ENCODE measurements at places on chromosomes 3 and 15.

- no peaks in the 10 kb centered on the region for H3K27me3 ChIP-seq
- DNase-seq, result no peak
- H3K27ac ChIP-seq, result no peak overlapping the region
- H3K4me3 ChIP-seq, result no peak overlapping the region
- no peaks in the 10 kb centered on the region for H3K36me3 ChIP-seq
Observed at GRCh38 chr3:4574426-4574965, 81.3 kb downstream of the ITPR1 start.

DNA sequence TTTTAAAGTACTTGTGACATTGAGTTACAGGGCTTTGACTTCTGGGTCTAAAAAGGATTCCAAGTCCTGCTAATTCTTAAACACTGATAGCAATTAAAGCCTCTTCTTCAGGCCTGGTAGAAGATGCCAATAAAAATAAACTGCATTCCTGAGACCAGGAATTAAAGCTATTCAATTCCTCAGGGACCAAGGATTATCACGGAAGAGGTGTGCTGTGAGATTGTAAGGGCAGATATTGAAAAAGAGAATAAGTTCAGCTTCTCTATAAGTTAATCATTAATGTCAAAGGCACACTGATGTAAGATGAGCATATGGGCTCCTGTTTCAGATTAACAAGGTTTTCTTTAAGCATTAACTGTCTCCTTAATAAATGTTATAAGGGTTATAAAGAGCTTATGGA is 611.3 kb downstream of the SI start:
- no peaks in the 10 kb centered on the region for H3K4me1 ChIP-seq
- H3K27me3 ChIP-seq, result no peaks in the 10 kb centered on the region
- H3K4me3 ChIP-seq, result no peak overlapping the region
- DNase-seq, result no peak
- no peaks in the 10 kb centered on the region for H3K36me3 ChIP-seq

DNA sequence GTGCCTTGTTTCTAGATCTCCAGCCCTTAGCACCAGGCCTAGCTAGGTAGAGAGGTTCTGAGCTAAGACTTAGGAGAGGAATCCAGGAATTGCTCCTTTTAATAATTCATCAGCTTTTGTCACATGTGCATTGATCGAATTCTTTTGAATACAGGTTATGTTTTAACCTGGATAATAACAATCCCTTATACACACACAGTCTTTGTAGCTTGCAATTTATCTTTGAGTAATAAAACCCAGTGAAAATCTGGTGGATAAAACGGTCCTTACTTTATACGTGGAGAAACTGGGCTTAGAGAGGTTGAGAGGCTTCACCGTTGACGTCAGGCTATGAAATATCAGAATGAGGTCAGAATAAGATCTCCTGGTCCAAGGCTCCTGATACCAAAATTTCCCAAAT is 7.2 kb upstream of the SCN10A start:
- H3K36me3 ChIP-seq, result no peaks in the 10 kb centered on the region
- no peak for DNase-seq
- no peaks in the 10 kb centered on the region for H3K4me1 ChIP-seq
- no peaks in the 10 kb centered on the region for H3K27me3 ChIP-seq

DNA sequence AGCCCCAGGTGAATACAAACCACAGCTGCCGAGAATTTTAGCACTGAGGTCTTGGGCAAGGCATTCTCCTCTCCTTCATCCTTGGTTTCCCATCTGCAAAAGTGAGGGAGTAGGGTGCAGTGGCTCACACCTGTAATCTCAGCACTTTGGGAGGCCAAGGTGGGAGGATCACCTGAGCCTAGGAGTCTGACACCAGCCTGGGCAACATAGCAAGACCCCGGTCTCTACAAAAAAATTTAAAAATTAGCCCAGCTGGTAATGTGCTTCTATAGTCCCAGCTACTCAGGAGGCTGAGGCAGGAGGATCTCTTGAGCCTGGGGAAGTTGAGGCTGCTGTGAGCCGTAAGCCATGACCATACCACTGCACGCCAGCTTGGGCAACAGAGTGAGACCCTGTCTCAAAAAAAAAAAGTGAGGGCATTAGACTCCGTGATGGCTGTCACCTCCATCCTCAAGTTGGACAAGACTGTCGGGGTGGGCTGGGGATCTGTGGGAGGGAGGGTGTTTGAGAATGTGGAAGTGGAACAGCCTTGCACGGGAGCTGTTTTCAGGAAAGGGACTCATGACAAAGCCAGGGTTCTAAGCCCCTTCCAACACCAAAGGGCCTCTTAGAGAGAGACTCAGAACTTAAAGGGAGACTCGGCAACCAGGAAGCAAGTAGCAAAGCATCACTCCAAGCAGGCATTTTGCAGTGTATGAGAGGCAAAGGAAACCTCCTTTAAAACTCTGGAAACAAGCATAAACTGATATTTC is 46.0 kb upstream of the FURIN start:
- no peaks in the 10 kb centered on the region for H3K36me3 ChIP-seq
- H3K4me3 ChIP-seq, result no peak overlapping the region
- H3K27ac ChIP-seq, result no peak overlapping the region
- H3K4me1 ChIP-seq, result no peaks in the 10 kb centered on the region
- no peak for DNase-seq

DNA sequence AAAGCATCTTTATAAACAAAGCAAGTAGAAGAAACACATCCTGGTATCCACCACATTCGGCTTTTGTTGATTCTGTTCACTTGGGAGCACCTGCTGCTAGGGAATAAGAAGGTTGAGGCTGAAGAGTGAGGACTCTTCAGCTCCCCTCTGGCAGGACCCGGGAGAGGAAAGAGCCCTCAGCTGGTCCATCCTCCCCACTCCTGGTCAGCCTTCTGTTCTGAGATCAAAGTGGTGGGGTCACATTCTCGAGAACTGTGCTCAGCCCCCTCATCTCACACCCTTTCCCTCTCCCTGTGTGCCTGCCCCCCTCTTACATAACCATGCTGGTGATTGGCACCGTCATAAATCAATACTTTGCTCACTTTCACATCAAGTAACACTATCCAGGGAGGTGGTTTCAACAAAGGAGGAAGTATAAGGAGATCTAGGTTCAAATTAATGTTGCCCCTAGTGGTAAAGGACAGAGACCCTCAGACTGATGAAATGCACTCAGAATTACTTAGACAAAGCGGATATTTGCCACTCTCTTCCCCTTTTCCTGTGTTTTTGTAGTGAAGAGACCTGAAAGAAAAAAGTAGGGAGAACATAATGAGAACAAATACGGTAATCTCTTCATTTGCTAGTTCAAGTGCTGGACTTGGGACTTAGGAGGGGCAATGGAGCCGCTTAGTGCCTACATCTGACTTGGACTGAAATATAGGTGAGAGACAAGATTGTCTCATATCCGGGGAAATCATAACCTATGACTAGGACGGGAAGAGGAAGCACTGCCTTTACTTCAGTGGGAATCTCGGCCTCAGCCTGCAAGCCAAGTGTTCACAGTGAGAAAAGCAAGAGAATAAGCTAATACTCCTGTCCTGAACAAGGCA is at the start of gene NR1I2:
Gene NR1I2, plus strand, starts transcription at position 772 of the 869 bp plus-strand sequence.
- no peak within 1 kb of the TSS for H3K4me3 ChIP-seq
- no peaks in the 10 kb centered on the region for H3K4me1 ChIP-seq
- H3K36me3 ChIP-seq, result no peaks in the 10 kb centered on the region

GRCh38 chr3:158991146-158991705 is 189.4 kb downstream of the MFSD1 start:
- H3K4me1 ChIP-seq, result no peaks in the 10 kb centered on the region
- no peaks in the 10 kb centered on the region for H3K27me3 ChIP-seq
- H3K36me3 ChIP-seq, result no peaks in the 10 kb centered on the region
- no peak overlapping the region for H3K27ac ChIP-seq
- H3K4me3 ChIP-seq, result no peak overlapping the region

DNA sequence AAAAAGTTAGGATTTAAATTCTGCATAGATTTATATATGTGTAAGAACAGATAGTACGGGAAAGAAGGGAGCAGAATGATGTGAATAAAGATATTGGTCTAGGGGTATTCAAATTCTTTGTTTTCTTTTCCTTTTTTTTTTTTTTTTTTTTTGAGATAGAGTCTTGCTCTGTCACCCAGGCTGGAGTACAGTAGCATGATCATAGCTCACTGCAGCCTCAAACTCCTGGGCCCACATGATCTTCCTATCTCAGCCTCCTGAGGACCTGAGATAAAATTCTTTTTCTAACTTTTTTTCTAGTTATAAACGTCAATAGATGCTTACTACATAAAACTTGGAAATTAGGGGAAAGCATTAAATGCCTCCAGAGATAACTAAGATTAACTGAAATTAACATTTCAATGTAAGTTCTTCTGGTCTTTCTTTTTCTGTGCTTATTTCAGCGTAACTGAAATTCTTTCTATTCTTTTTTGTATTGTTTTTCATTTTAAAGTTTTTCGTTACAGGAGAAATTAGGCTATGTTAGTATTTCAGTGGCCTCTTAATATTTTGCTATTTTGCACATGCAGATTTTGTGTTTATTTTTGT is 29.2 kb downstream of the UBE2Q2 start:
- H3K4me3 ChIP-seq, result no peak overlapping the region
- H3K27me3 ChIP-seq, result no peaks in the 10 kb centered on the region
- no peak for DNase-seq
- no peak overlapping the region for H3K27ac ChIP-seq

DNA sequence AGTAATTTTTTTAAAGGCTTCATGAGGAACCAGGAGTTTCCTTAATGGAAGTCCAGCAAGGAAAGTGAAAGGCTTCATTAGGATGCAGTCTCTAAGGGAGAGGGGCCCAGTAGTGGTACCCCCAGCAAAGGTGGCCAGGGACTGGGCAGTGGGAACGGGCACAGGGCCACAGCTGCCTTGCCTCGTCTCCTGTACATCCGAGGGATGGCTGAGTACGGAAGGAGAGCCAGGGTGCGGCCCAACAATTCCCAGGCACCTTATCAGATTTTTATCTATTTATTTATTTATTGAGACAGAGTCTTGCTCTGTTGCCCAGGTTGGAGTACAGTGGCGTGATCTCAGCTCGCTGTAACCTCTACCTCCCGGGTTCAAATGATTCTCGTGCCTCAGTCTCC is 14.5 kb downstream of the SEMA3G start:
- no peak overlapping the region for H3K27ac ChIP-seq
- H3K4me1 ChIP-seq, result no peaks in the 10 kb centered on the region

DNA sequence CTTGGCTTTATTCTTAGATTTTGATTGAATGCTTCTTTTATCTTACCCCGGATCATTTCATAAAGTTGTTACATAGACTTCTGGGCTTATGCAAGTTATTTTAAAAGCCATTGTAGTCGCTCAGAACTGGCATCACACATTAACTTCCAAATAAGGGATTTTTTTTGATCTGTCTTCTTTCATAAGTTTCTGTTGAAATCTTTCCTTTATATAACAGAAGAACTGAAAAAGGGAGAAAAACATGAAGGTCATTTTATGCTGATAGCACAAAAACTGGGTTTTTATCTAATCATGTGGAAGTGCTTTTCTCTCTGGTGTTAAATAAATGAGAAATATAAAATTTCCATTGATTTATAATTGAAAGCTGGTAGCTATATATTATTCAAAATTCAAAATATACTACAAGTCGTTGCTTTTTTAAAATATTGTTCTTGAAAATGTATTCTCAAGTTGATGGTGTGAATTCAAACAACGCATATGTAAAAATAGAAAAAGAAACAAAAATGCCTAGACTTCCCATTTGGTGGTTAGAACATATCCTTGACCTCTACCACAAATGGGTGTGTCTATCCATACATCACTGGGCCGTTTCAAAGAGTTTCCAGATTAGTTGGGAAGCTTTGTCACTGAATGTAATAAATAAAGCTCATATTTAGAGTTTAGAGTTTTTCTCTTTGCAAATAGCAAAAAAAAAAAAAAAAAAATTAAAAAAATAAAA is 258.3 kb upstream of the ZPLD1 start:
- H3K4me1 ChIP-seq, result peaks cover 5% of the 10 kb centered on the region
- DNase-seq, result no peak
- H3K4me3 ChIP-seq, result no peak overlapping the region
- H3K27me3 ChIP-seq, result no peaks in the 10 kb centered on the region
- no peaks in the 10 kb centered on the region for H3K36me3 ChIP-seq

- no peaks in the 10 kb centered on the region for H3K27me3 ChIP-seq
- H3K36me3 ChIP-seq, result no peaks in the 10 kb centered on the region
Observed at GRCh38 chr3:104437891-104438290, 928.8 kb upstream of the ALCAM start.

- H3K4me3 ChIP-seq, result no peak overlapping the region
- H3K27me3 ChIP-seq, result no peaks in the 10 kb centered on the region
- H3K36me3 ChIP-seq, result no peaks in the 10 kb centered on the region
- no peak overlapping the region for H3K27ac ChIP-seq
- no peak for DNase-seq
- H3K4me1 ChIP-seq, result peaks cover 12% of the 10 kb centered on the region
Observed at GRCh38 chr15:98715890-98716443, 67.6 kb downstream of the IGF1R start.

GRCh38 chr3:30751610-30752299 is 142.7 kb downstream of the GADL1 start:
- H3K27ac ChIP-seq, result no peak overlapping the region
- H3K36me3 ChIP-seq, result no peaks in the 10 kb centered on the region
- no peaks in the 10 kb centered on the region for H3K27me3 ChIP-seq
- no peak overlapping the region for H3K4me3 ChIP-seq

- DNase-seq, result no peak
- H3K27ac ChIP-seq, result no peak overlapping the region
- H3K4me3 ChIP-seq, result no peak overlapping the region
- H3K36me3 ChIP-seq, result peaks cover 28% of the 10 kb centered on the region
Observed at GRCh38 chr15:34241376-34242330, 16.8 kb downstream of the EMC4 start.

GRCh38 chr15:90402223-90402622 is 14.2 kb downstream of the IQGAP1 start:
- no peak for DNase-seq
- H3K4me1 ChIP-seq, result peaks cover 29% of the 10 kb centered on the region
- H3K27ac ChIP-seq, result peak overlapping the region; percentile 92

- no peaks in the 10 kb centered on the region for H3K27me3 ChIP-seq
- no peak overlapping the region for H3K27ac ChIP-seq
- DNase-seq, result no peak
Observed at GRCh38 chr3:129738172-129738571, 131.7 kb upstream of the PLXND1 start.

GRCh38 chr3:179731544-179731943 is 78.7 kb downstream of the USP13 start:
- H3K36me3 ChIP-seq, result peaks cover 4% of the 10 kb centered on the region
- no peak overlapping the region for H3K4me3 ChIP-seq
- no peaks in the 10 kb centered on the region for H3K4me1 ChIP-seq
- no peaks in the 10 kb centered on the region for H3K27me3 ChIP-seq

DNA sequence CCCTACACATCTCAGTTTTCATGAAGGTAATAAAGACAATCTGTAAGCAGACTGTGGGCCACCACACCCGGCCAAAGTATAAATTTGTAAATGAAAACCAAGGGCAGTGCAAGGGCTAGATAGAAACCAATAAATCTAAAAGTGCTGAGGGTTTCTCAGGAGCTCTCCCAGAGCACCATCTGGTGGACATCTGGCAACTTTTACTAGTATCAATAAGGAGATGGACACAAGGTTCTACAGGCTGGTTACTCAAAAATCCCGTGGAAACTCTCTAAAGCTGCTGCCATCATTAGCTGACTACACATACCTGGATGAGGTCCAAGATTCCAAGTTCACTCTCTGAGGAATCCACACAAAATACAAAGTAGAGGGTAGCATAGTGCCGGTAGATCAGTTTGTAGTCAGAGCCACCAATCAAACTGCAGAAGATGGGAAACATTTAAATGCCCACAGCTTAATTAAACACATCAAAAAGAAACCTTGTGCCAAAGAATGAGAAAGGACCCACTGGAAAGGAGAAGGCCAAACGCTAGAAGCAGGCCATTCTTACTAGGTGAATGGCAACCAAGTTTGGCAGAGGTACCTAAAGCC is 5.5 kb downstream of the AP3S2 start:
- DNase-seq, result no peak
- H3K36me3 ChIP-seq, result peaks cover 32% of the 10 kb centered on the region
- peaks cover 5% of the 10 kb centered on the region for H3K4me1 ChIP-seq
- no peaks in the 10 kb centered on the region for H3K27me3 ChIP-seq
- H3K4me3 ChIP-seq, result no peak overlapping the region
- H3K27ac ChIP-seq, result no peak overlapping the region

GRCh38 chr3:24513463-24513862 is 18.8 kb upstream of the THRB start:
- no peaks in the 10 kb centered on the region for H3K27me3 ChIP-seq
- no peak overlapping the region for H3K27ac ChIP-seq
- no peak for DNase-seq
- no peaks in the 10 kb centered on the region for H3K36me3 ChIP-seq

All from effector memory CD4-positive, alpha-beta T cell (primary cell).